DND-41 (cell line): ENCODE measurements at places on chromosomes 3 and 15.

- H3K27ac ChIP-seq = no peak overlapping the region
- H3K4me3 ChIP-seq = no peak overlapping the region
- DNase-seq = no peak
- H3K27me3 ChIP-seq = no peaks in the 10 kb centered on the region
- H3K4me1 ChIP-seq = no peaks in the 10 kb centered on the region
These were observed 772.7 kb downstream of the PDCD6IP start for GRCh38 chr3:34570916-34571705.

DNA sequence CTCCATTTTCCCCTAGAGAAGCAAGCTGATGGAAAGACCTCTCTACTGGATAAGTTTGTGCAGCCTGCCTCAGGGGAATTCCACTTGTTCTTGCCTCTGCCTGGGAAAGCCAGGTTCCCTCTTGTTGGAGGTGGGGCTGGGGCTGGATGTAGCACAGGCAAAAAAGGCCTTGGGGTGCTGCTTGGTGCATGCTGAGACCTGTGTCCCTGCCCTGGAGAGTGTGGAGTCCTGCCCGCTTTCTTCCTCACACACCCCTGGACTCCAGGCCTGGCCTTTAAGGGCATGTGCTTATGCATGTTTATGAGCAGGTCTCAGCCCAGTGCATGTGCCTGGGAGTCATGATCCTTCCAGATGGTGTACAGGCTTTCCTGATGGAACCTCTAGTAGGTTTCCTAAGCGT, 23.5 kb upstream of the JMJD7 start:
- no peak for DNase-seq
- peaks cover 17% of the 10 kb centered on the region for H3K36me3 ChIP-seq
- no peak overlapping the region for H3K4me3 ChIP-seq
- H3K27me3 ChIP-seq = no peaks in the 10 kb centered on the region
- no peak overlapping the region for H3K27ac ChIP-seq
- no peaks in the 10 kb centered on the region for H3K4me1 ChIP-seq

DNA sequence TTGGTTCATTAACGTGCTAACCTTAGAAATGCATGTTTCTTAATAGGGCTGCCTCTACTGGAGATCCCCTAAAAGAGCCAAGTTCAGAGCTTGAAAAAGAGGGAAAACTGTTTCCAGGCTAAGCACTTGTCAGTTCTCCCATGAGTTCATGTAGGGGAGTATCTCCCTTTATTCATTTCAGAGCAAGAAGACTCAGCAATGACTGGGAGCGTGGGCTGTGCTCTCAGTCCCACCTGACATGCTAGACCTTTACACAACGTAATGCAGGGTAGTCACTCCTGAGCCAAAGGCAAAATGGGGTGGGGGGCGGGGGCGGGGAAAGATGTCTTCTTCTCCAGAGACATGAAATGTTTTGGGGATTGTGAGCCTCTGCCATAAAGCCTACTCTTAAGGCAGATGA, 420.1 kb upstream of the MCTP2 start:
- no peak overlapping the region for H3K4me3 ChIP-seq
- H3K27me3 ChIP-seq = no peaks in the 10 kb centered on the region
- DNase-seq = no peak
- no peak overlapping the region for H3K27ac ChIP-seq

- no peak overlapping the region for H3K27ac ChIP-seq
- H3K36me3 ChIP-seq = no peaks in the 10 kb centered on the region
- no peak for DNase-seq
- H3K4me3 ChIP-seq = no peak overlapping the region
- H3K4me1 ChIP-seq = no peaks in the 10 kb centered on the region
These were observed 9.8 kb upstream of the CNTN3 start for GRCh38 chr3:74624301-74624700.

DNA sequence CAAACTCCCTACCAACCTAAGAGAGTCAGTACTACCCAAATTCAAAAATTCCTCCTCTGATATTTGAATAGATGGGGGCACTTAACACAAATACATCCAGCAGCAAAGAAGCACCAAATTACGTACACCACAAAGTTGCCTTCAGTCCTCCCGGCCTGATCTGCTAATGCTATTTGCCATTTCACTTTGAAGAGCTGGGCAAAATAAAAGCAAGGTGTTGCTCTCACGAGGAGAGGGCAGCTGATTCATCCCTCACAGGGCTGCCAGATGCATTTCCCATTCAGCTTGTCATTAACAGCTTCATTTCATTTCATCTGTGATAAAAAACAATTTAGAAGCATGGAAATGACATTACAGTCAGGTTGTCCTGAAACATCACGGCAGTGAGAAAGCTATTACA, 283.4 kb upstream of the VEPH1 start:
- no peaks in the 10 kb centered on the region for H3K36me3 ChIP-seq
- H3K4me3 ChIP-seq = no peak overlapping the region
- H3K27ac ChIP-seq = no peak overlapping the region
- H3K27me3 ChIP-seq = peaks cover 4% of the 10 kb centered on the region
- no peak for DNase-seq
